ENCODE measurements at places on chromosomes 4 and X.

DNA sequence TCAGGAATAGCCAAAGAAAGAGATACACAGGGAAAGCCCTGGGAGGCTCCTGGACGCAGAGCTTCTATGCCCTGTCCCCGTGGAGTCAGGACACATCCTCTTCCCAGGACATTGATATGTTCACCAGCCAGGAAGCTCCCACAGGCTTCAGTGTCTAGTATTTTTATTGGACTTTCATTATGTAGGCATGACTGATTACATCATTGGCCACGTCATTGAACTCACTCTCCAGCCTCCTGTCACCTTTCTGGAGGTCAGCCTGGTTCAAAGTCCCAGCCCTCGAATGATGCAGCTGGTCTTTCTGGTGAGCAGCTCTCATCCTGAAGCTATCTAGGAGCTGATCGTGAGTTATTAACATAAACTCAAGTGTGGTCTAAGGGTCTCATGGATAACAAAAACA lies 104.1 kb downstream of the CPEB2 start:
- DNase-seq: no peak

DNA sequence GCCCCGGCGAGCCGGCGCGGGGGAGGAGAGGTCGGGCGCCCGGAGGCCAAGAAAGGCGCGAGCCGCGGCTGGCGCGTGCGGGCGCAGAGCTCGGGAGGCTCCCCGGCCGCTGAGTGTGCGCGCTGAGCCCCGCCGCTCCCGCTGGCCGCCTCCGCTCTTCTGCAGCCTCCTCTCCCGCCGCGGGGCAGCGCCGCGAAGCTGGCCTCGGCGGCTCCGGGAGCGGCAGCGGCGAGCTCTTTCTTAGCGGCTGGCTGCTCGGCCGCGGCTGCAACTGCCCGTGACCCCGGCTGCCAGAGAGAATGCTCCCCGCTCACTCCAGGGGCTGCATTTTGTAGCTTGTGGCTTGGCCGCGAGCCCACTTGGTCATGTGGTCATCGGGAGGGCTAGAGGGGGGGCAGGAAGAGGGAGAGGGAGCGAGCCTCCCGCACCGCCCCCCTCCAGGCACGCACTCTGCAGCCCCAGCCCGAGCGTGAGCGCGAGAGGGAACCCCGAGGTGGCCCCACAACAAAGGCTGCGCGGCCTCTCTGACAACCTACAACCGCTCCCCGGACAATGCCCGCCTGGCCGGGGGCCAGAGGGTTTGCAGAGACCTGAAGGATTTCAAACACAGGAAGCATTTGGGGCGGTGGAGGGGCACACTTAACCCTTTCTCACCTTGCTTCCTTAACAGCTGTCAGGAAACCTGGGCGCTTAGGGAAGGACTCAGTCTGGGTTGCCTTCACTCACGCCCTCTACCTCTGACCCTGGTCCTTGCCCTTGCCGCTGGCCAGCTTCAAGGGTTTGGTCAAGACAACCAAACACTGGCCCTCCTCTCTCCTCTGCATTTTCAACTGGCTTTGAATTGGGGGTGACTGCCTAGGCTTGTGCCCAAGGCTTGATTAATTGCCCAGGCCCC lies at the start of gene APLN:
APLN (minus strand) TSS at position 305 of the 895 bp plus-strand sequence. CDS start 326 bp downstream, outside the sequence.
- DNase-seq: no peak

DNA sequence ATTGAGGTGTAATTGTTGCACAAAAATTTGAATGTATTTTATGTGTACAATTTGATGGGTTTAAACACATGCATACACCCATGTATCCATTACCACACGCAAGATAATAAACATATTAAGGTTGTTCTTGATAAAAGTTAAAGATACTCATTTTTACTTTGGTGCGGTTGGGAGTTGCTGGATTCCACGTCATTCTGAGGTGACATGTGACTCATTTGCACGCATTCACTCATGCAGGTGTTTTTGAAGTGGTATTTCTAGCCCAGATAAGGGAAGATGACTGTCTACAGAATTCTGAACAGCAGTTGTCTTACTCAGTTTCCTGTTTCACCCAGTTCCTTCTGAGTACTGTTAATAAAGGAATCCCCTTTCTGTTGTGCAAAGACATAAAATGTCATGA lies 142.0 kb downstream of the RTL3 start:
- DNase-seq: no peak

- no peak for DNase-seq
These were observed 16.3 kb downstream of the PPP3CA start for GRCh38 chr4:101331017-101331416.

DNA sequence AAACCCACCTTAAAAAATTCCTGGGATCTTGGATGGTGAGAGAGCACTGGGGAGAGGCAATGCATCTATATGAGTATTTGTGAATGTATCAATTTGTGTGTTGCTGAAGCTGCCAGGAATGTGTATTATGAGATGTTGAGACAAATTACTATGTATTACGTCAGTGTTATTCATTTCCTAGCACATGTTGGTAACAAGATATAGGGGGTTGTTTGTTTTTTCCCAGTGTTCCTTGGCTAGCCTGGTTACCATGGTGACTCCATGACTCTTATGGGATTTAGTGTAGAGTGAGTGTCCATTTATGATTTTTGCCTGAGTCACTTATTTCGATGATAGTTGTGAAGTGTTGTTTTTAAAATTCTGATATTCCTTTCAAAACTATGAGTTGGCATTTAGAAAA lies 65.6 kb downstream of the RAB40A start:
- peak; percentile 18 for DNase-seq

GRCh38 chrX:133369065-133369464 lies 46.2 kb downstream of the GPC4 start:
- no peak for DNase-seq

DNA sequence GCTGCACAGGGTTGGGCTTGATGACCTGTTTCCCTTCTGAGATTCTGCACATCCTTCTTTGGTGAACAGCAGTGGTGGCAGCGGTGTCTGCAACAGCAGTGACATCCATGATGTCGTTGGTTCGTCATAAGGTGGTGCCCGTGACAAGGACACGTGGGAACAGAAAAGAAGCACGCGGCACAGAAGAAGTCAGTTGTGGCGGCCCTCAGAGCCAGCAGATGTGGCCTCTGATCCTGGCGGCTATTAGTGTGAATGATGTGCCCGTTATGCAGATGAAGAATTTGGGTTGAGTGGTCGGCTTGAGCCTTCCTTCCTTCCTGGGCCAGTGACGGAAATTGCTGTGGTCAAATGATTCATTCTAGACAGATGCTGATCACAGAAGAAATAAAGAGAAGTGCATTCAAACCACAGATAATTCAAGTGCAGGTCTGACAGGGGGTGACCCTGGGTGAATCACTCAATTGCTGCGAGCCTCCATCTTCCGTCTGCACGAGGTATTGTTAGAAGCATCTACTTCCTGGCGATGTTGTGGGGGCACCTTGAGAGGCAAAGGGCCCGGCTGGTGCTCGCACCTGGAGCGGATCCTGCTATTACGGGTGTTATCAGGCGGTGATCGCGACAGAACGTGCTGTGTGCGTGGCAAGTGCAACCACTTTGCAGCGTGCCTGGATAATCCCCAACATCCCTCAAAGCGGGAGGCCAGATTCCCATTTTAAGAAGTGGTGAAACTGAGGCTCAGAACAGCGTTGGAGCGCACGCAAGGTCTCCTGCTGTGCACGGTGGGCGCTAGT lies 215.2 kb upstream of the PSAPL1 start:
- DNase-seq: no peak

DNA sequence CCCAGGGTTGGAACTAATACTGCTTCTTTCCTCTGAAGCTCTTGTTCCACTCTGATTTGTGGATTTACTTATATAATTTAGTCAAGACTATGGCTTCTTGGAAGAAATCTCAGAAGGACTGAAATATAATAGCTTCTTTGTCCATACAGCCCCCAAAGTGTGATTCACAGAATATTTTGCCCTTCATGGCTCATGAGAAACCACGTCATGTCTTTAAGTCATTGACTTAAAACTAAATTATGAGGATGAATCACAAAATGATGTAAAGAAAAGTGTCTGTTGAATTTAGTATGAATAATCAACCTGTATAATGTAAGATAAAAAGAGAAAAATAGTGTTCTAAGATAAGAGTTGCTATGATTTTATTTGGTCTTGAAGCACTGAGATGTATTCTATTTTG lies 43.3 kb upstream of the AGA start:
- DNase-seq: no peak

- peak; percentile 72 for DNase-seq
These were observed 6.3 kb upstream of the TRPC5OS start for GRCh38 chrX:111869639-111870034.

GRCh38 chr4:152936446-152937335 lies 568 bp downstream of the FHDC1 start:
- peak; percentile 30 for DNase-seq

DNA sequence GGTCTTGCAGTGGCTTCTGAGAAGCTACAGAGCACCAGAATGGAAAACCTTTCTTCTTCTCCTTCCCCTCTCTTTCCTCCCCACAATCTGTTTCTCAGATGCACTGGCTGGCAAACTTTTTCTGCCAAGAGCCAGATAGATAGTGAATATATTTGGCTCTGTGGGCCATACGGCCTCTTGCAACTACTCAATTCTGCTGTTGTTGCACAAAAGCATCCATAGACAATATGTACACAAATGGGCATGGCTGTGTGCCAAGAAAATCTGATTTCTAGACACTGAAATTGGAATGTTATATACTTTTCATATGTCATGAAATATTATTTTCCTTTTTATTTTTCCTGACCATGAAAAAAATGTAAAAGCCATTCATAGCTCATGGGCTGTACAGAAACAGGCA lies 3.1 kb downstream of the PHEX start:
- DNase-seq: no peak

- DNase-seq: no peak
These were observed 66.9 kb downstream of the STOX2 start for GRCh38 chr4:183971929-183972490.

Measured in NCI-H2081 (cell line).